Amygdala (tissue), 56 donors: ENCODE measurements at places on chromosomes 13 and 19.
A peak's percentile ranks its signal among the peaks of the same experiment; 100 is the strongest.

GRCh38 chr13:78608252-78608687, 4.9 kb upstream of the POU4F1 start:
- no peak for DNase-seq

DNA sequence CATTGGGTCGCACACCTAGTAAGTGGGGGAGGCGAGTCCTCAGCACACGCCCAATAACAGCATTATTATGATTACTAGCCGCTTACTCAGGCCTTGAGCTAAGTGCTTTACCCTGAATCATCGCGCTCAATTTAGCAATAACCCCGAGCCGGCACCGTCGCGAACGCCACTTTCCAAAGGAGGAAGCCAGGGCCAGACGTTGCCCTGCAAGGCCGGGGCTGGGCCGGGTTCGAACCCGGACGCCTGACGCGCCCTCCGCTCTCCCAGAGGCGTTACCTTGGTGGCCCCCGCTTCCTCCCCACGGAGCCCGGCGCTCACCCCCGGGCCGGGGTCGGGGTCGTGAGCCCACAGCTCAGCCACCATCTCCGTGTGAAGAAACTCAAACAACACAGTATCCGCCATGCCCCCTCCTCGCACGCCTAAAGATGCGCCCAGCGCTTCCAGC, at the start of gene TRAPPC6A:
Gene TRAPPC6A (minus strand): TSS at position 421 of the 445 bp plus-strand sequence. CDS start 19 bp downstream, at position 402.
- no peak for DNase-seq

- no peak for DNase-seq
Observed at GRCh38 chr19:917323-918151, at the start of gene KISS1R. Gene KISS1R, plus strand, starts transcription at chr19:917333. Its CDS starts 170 bp downstream, at chr19:917503.

- DNase-seq: no peak
Observed at GRCh38 chr13:53182724-53183123, 154.1 kb downstream of the OLFM4 start.

DNA sequence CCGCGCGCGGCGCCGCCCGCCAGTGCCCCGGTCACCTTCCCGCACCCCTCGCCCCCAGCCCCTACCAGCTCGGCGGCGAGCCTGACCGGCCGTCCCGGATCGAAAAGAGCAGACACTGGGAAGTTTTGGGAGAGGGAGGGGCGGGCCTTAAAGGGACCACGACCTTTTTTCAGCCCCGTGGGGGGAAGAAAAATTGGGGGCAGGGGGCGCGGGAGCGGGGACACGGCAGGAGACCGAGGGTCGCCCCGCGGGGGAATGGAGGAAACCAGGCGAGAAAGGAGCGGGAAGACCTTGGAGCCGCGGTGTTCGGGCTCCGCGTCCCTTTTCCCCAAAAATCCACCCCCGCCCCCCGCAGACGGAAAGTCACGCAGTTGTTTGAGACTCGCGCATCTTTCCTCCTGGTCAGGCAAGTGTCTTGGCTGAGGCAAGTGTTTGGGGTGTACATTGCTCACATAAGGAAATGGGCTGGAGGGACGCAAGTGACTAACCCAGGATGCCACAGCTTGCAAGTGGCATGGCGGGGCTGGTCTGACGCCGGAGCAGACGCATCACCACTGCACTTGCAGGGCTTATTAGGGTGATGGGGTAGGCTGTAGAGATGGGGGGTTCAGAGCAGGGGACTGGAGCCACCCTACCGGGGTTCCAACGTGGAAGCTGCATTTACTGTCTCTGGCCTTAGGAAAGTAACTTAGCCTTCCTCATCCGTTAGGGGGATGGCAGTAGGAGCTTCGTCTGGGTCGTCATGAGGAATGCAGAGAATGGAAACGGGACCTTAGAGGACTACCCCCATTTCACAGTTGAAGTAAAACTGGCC, 2.7 kb upstream of the HNRNPL start:
- peak; percentile 5 for DNase-seq

DNA sequence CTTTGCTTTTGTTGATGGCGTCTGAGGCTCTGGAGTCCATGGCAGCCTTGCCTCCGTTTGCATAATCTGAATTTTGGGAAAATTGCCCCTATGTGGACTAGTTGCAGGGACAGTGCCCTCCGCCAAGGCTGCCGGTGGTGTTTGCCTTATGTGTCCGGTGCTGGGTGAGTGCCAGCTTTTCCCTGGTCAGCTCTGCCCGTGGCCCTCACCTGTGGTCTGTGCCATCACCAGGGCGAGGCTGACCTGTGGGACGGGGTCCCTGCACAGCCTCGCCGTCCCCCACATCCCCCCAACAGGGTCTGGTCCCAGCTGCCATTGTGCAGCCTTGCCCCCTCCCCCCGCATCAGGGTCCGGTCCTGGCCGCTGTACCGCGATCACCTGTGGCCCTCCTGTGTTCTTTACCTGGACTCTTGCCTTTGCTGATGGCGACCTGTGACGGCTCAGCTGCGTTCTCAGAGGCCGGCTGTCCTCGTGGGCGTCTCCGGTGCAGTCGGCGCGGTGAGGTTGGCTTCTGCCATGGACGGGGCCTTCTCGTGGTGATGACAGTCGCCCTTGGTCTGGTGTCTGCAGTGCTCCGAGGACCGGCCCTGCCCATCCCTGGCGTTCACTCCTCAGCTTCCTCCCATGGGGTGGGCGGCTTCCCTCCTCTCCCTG, 12.6 kb downstream of the CSNK1G2 start:
- no peak for DNase-seq

GRCh38 chr13:47129461-47129860, 232.6 kb upstream of the HTR2A start:
- no peak for DNase-seq

DNA sequence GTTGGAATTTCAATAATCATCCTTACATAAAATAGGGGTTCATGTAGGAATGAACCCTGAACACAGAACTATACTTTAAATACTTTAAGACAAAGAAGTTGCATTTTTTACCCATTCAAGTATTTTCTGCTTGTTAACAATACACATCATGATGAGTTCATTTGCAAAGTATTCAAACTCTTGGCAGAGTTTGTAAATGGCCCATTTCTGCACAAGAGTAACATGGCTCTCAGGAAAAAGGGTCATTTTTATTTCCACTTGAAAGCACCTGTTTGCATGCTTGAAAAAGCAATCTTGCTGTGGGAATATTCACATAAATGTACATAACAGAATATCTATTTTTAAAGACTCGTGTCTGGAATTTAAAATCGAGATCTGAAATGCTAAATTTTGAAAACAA, 18.1 kb downstream of the ESD start:
- DNase-seq: no peak

DNA sequence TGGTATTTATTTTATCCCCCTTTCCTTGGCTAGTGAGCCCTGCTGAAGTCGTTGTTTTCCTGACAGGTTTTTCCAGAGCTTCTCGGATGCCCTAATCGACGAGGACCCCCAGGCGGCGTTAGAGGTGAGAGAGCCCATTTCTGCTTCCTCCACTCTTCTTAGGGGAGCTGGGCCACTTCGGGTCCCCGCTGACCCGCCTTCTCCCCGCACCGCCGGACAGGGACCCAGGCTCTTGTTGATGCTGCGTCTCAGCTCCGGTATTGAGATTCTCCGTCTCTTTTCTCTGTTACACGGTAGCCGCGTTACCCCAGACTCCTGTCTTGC, 306 bp downstream of the SUGT1 start:
- no peak for DNase-seq

DNA sequence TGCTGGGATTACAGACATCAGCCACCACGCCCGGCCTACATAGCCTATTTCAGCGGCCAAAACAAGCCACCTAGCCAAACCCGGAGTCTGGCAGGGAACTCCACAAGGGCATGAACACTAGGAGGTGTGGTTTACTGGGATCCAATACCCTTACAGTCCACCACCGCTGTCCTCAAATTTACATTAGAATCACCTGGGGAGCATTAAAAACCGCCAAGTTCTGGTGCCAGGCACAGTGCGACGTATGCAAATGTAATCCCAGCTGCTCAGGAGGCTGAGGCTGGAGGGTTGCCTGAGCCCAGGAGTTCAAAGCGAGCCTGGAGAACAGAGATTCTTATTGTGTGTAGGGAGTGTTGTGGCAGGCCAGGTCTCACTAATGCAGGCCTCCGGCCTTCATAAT, 4.2 kb upstream of the AP1M1 start:
- DNase-seq: no peak

- no peak for DNase-seq
Observed at GRCh38 chr19:4014541-4015491, 7.3 kb downstream of the PIAS4 start.

DNA sequence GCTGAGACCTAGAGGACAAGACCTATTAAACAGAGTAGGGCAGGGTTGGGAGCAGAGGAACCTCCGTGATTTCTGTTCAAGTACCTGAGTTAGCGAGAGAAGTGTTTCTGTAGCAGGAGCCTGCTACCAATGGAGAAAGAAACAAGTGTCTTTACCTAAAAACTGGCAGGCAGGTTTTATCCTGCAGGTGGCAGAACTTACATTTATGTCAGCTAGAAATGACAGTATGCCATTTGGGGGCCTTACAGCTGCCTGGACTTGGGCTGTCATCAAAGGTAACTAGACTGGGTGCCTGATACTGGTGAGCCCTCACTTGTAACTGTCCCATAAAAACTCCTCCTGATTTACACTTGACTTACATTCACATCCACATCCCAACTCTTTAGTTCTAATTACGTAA, 185.3 kb upstream of the MIR17HG start:
- no peak for DNase-seq

- DNase-seq: no peak
Observed at GRCh38 chr19:16335226-16335625, 10.6 kb downstream of the KLF2 start.

- DNase-seq: no peak
Observed at GRCh38 chr13:80382576-80382975, 41.6 kb upstream of the SPRY2 start.

DNA sequence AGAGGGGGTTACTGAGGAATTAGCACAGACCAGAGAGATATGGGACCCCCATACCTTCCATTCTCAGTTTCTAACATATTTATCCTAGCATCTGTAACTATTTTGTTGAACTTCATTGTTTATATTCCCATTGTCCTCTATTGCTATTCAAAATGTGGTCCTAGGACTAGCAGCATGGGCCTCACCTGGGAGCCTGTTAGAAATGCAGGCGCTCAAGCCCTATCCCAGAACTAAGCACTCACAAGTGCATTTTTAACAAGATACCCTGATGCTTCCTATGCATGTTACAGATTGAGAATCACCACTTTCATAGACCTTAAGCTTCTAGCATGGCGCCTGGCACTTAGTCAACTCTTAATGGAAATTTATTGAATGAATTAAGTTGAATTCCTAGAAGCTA, 58.3 kb upstream of the TDRD3 start:
- no peak for DNase-seq

GRCh38 chr13:114071991-114072390, 60.4 kb downstream of the RASA3 start:
- no peak for DNase-seq

DNA sequence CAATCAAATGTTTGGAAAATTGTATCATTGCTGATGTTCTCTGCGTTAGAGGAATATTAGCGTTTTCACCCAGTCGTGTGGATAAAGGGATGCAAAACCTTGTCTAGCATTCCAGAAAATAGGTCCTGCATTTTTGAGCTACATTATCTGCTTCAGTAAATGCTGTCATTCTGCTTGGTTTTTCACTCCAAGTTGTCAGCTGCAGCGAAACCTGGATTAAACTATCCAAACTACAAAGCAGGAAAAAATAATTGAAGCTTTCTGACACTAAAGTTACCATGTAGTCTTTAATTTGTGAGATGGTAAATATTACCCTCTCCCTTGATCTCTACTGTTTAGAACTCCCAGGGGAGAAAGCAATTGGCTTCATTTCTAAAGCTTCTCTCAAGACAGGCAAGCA, 1795.5 kb upstream of the PRR20A start:
- DNase-seq: no peak

- DNase-seq: no peak
Observed at GRCh38 chr13:46387064-46387851, at the start of gene RUBCNL. Gene RUBCNL, minus strand, starts transcription at chr13:46387252. Its CDS starts 14,777 bp downstream, at chr13:46372475.

DNA sequence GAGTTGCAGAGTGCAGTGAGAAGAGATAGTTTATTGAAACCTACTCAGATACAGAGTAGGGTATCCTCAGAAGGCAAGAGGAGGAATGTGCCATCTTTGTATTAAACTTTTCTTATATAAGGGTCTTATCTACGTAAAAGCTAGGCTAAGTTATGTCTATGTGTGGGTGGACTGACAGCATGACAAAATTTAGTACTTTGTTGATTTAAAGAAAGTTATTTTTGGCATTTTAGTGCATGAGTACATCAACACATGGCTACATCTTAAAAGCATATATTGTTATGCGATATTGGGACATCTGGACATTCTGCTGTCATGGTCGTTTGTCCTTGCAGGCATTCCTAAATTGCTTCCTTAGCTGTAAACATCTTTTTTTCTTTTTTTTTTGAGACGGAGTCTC, 19.0 kb upstream of the ATP8A2 start:
- no peak for DNase-seq

DNA sequence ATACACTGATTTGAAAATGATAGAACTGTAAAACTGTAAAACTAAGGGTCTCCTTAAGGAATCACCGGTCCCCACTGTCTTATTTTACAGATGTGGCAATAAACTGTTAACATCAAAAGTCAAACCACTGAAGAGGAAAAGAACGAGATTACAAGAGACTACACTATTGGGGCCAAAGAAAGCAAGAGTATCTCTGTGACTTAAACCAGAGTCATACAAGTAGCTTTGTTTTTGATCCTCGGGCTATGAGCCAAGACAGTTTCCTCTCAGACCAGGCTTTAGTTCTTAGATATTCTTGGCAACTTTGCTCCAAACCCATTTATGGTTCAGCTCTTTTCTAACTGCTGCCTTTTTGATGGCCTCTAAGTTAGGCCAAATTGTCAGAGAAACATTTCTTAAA, 113.8 kb downstream of the TBC1D4 start:
- DNase-seq: no peak

- DNase-seq: no peak
Observed at GRCh38 chr13:49759503-49759902, 33.0 kb downstream of the KPNA3 start.

DNA sequence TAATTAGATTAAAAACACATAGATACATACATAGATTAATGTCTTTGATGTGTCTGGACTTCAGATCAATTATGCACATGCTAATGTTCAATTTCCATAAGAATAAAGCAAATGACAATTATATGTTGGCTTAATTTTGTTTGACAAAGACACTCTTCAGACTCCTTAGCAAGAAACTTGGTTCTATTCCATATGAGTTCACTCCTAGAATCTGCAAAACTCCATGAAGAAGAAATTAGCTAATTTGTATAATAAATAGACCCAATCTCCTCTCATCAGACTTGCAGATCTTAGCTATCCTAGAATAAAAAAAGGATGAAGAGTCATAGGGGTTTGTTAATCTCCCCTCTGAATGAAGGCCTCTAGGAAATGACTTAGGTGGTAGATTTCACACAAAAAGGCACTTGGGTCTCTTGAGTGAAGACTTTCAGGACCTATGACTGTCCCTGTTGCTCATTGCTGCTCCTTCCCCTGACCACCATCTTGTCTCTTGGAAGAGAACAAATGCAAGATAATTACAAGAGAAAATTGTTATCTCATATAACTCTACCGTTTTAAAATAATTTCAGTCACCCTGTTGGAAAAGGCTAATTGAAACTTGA, 302.2 kb downstream of the EFNB2 start:
- DNase-seq: no peak
